DMS153 (cell line): ENCODE measurements at places on chromosomes 12 and 14.

DNA sequence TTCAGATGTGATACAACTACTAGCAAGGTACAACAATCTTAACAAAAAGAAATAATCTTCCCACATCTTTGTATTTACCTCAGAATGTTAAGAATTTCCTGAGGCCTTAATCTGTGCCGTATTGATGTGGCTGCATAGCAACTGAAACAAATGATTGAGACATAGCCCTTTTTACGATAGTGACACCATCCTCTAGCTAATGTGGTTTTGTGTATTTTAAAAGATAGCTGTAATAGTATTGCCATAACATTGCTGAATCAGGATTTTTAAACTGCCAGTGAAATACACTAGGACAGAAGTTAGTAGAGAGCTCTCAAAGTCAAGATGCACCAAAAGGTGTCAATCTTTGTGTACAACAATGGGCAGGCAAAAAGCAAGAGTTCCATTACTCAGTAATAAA lies 11.9 kb downstream of the NPAS3 start:
- DNase-seq = no peak

DNA sequence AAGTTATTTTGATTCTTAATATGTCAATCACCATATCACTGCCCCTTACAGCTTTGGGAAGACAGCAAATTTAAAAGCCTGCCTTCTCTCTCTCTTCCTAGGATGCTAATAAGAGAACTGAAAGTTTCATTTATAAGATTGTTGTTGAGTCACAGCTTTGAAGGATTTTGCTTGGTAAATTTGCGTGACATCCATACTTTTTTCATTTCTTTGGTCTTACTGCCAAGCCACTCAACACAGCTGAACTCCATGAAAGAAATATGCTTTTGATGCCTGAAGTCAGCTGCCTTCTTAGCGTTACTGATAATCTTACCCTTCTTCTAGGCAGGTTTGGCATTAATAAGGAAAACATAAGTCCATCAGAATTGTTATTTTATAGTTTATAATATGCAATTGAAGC lies 155.0 kb downstream of the CRADD start:
- no peak for DNase-seq

DNA sequence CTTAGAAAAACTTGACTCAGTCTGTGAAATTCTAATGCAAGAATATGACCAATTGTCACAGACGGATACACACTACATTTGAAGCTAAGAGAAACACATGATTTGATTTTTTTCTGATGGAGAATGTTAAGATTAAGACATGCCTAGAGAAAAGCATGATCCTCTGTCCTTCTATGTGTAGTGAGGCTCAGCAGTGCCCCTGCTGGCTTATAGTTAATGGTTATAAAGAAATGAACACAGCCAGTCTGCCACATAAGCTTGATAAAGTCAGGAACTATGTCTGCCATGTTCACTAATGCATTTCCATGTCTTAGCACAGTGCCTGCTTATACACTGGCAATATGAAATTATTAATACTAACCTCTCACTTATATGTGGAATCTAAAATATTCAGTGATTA lies 168.1 kb upstream of the DAAM1 start:
- DNase-seq = no peak

DNA sequence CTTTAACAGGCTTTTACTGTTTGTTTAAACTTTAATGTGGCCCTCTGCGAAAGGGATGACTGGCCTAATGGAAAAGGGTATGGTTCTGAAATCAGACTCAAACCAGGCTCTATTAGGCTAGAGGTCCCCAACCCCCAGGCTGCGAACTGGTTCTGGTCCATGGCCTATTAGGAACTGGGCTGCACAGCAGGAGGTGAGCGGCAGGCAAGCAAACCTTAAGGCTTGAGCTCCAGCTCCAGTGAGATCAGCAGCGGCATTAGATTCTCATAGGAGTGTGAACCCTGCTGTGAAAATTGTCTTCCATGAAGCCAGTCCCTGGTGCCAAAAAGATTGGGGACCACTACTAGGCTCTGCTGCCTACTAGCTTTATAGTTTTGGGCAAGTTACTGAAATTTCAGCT lies 11.1 kb downstream of the GALNT4 start:
- DNase-seq = no peak

GRCh38 chr12:98725476-98726247 lies 80.6 kb downstream of the APAF1 start:
- DNase-seq = no peak

- peak; percentile 92 for DNase-seq
Observed at GRCh38 chr12:6613015-6613775, 6.0 kb upstream of the CHD4 start.

- no peak for DNase-seq
Observed at GRCh38 chr12:61220337-61220736, 1039.9 kb upstream of the USP15 start.

DNA sequence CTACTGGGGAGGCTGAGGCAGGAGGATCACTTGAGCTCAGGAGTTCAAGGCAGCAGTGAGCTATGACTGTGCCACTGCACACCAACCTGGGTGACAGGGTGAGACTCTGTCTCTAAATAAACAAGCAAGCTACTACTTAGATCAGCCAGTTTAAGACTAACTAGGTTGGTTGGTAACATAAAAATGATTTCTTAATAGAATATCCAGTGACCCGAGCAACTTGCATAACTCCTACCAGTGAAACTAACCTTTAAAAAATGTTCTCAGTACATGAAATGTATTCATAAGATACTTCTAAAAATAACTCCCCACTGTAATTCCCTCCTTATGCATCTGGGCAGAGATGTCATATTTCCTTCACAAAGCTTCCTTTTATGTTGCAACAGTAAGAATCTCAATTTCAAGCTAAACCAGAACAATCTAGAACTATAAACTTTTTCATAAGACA lies 15.9 kb downstream of the TAOK3 start:
- DNase-seq = no peak

- DNase-seq = no peak
Observed at GRCh38 chr12:28750946-28751685, 398.0 kb upstream of the FAR2 start.

GRCh38 chr12:68784015-68784414 lies 24.0 kb upstream of the MDM2 start:
- no peak for DNase-seq

GRCh38 chr14:20617138-20618003 lies 24.1 kb downstream of the OR6S1 start:
- no peak for DNase-seq

- DNase-seq = no peak
Observed at GRCh38 chr14:89232265-89233070, 184.6 kb downstream of the FOXN3 start.

DNA sequence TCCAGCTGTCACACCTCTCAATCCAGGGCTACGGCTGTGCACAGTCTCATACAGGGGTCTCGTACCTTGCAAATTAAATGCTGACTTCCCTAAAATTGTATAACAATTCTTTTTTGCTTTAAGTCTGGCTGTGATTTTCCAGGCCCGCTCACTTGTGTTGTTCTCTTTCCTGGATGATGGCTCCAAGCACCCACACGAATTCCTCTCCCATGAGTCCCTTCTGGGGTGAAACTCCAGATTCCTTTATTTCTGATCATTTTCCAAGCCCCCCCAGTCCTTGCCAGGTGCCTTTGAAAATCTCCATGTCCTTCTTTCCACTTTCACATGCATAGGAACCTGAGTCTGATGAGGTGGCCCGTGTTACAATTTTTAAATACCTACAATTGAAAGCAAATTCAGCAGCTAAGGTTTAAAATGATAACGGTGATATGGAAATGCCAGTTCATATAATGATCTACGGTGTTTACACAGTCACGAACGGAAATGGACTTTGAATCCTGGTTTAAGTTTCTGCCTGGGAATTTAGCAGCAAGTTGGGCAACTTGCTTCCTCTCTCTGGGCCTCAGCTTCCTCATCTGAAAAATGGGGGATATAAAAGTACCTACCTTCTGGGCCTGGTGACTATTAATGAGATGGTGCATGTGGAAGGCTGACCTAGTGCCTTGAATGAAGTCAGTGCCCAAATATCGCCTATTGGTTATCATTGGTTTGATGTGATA lies 85.5 kb downstream of the STAB2 start:
- no peak for DNase-seq

DNA sequence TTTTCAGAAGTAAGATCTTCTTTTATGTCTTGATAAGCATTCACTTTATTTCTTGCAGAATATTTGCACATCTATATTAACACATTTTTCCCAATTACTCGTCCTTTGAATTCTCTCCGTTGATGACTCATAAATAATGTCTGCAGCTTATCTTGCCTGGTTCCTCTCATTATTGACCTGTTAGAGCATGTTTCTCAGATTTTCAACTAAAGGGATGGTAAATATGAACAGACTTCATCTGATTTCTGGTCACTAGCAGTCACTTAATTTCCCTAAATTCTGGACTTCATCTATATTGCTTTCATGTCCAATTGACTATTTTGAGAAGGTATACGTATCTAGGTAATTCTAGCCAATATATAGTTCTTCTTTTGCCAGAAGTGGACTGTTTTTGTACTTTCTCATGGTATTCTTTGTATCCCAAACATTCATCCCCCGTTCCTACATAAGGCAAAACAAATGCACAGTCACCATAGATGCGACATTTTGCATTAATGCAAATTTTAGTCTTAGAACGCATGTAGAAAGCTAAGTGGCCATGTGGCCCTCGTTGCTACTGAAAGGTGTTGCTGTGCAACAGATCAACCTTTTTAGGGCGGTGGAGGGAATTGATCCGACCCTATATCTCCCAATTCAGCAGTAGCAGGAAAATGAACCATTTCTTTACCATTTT lies 6.2 kb downstream of the PIK3C2G start:
- no peak for DNase-seq

DNA sequence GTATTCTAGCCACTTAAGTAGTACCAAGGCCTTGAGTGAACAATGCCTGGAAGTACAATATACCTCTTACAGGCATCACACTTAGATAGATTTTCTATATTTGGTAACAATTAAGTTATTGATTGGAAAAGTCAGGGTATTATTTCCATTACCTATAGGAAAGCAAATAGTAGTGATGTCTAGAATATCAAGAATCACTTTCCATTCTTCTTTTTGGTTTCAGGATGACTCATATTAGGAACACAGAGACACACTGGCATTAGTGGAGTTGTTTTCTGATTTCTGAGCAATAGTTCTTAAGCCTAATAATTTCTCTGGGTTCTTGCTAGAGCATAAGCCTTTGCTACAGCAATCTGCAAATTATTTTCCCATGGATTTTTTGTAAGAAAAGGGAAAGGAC lies 1640.0 kb upstream of the SEL1L start:
- no peak for DNase-seq

DNA sequence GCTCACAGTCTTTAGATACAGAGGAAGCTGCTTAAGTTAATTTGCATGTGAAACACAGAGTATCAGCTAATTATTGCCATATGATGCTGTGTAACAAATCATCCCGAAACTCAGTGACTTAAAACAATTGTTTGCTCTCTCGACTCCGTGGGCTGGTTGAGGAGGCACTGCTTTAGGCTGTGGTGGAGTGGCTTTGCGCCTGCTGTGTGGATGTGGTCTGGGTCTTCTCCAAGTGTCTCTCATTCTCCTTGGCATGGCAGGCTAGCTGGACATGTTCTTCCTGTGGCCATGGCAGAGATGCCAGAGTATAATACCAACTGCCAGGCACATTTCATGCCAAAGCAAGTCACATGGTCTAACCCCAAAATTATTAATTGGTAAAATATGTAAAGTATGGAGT lies 40.9 kb downstream of the PELI2 start:
- DNase-seq = no peak

DNA sequence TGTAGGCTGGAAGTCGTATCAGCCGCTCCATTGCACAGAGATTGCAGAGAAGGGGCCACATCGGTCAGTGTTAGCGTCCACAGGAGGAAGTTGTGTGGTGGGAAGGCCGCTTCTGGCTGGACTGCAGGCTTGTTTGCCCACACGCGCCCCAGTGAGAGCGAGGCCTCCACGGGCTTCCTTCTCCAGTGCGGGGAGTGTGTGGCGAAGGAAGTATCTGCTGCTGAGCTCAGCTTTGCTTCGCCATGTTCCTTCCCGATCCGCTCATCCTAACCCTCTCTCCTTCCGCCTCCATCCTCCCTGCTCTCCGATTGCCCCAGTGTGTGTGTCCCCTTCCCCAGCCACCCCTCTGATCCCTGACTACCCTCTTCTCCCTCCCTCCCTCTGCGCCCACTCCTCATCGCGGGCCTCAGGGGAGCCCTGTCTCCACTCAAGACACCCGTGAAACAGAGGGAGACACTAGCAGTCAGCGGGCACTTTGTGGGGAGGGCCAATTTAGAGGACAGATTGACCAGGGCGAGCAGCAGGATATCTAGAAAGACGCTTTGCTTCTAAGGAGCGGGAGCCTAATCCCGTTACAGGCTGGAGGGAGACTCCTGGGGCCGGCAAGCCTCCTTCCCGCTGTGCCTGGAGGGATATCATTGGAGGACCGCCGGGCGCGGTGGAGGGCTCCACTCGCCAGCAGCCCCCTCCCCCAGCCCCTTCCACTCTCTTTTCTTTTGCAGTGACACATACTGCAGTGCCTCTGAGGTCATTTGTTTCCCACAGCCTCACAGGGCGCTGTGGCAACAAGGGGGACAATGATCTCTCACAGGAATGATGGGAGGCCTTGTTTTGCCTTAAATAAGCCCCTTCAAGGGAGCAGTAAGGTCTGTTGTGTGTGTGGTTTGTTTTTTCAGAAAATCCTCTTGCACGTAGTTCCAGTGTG lies 428.8 kb downstream of the ZFP36L1 start:
- no peak for DNase-seq

DNA sequence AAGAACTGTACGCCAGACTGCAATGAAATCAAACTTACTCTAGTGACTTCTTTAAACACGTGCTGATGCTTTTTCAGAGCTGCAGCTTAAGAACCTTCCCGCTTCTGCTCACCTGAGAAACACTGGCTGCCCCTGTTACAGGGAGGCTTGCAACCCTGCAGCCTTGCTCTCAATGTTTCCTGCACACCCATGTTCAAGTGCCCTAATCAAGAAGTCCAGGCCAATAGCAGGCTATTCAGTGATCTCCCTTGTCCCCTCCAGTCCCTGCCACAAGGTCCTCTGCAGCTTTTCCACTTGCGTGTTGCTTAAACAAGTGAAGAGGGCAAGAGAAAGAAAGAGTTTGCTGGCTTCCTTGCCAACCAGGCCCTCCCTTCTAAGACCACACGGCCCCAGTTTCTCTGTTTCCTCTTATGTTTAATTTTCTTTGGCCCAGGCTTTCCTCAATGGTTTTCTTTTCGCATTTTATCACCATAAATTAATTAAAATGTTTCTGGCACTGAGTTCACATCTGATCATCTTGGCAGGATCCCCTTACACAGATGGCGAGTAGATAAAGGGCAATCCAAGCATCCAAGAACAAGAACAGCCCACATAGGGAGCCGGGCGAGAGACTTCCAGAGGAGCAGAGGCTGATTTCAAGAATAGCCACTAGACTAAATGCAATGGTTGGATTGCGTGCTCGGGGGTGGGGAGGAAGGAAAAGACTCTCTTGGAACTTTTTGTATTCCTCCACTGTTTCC lies 82.3 kb upstream of the CDKN3 start:
- DNase-seq = no peak

DNA sequence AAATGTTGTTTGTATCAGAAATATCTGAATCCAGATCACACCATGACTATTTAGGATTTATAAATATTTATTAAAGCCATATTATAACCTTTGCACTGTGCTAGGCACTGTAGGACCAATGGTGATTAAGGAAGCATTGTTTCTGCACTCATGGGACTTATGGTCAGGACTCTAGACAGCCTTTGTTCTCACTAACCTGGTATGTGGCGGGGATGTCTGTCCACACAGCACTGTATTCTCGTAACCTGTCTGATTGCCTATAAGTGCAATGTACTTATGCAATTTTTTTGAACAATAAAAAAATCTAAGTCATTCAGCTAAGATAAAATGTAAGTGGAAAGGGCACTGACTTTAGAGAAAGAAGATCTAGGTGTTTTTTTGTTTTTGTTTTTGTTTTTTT lies 6.7 kb upstream of the SSPN start:
- DNase-seq = no peak
